ENCODE measurements at places on chromosomes 3 and 15.

DNA sequence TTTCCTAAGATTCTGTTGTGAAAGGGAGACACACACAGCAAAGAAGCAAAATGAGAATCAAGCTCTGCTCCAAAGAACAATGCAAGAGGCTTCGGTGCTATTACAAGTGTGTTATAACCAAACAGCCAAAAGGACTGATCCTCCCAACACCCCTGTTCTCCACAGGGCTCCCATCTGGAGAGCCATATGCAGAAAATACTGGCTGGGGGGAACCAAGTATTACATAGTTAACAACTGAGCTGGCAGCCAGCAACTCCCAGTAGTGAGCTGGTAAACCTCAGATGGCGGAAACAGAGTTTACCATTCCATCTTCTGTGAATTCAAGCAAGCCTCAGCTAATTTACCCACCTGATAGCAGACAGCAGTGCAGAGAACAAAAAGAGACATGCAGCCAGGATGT is 156.4 kb downstream of the NTRK3 start:
- DNase-seq = no peak

GRCh38 chr3:145869958-145870357 is 291.0 kb downstream of the PLOD2 start:
- DNase-seq = no peak

- DNase-seq = no peak
Observed at GRCh38 chr3:173273838-173274237, 123.7 kb upstream of the NLGN1 start.

GRCh38 chr15:31975830-31976229 is 54.5 kb upstream of the CHRNA7 start:
- no peak for DNase-seq

DNA sequence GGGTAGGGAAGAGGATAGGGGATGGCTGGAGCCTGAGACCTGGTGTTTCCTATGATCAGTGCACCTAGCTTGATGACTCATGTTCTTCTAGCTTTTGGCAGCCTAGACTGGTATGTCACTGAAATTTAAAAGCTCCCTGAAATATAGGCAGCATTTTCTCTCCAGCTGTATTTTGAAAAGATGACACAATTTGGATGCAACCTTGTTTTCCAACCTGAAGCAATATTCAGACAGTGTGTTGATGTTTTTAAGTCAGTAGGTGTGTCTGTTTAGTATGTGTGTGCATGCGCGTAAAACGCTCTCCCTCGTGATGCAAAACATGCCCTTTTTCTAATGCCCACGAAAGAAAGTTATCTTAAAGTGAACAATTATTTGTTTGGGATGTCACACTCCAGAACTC is 58.5 kb downstream of the RPL22L1 start:
- no peak for DNase-seq

GRCh38 chr3:157639756-157640426 is 136.7 kb upstream of the VEPH1 start:
- DNase-seq = no peak

DNA sequence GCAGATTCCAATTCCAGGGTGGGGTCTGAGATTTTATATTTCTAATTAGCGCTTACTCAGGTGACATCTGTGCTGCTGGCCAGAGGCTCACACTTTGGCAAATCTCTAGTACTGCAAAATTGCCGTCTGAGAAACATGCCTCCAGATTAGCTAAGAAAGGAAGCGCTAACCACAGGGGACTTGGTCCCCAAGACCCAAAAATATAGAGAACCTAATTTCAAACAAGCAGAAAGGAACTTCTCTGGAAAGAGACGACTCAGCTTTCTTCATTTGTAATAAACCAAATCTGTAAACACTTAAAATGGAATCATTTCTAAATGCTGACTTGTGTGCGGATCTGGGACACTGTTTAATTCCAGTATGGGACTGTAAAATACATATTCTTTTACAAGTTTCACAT is 55.7 kb downstream of the B3GNT5 start:
- DNase-seq = no peak

GRCh38 chr3:141938011-141938500 is 61.6 kb downstream of the ATP1B3 start:
- DNase-seq = no peak

GRCh38 chr3:161177991-161178390 is 43.1 kb upstream of the NMD3 start:
- no peak for DNase-seq

DNA sequence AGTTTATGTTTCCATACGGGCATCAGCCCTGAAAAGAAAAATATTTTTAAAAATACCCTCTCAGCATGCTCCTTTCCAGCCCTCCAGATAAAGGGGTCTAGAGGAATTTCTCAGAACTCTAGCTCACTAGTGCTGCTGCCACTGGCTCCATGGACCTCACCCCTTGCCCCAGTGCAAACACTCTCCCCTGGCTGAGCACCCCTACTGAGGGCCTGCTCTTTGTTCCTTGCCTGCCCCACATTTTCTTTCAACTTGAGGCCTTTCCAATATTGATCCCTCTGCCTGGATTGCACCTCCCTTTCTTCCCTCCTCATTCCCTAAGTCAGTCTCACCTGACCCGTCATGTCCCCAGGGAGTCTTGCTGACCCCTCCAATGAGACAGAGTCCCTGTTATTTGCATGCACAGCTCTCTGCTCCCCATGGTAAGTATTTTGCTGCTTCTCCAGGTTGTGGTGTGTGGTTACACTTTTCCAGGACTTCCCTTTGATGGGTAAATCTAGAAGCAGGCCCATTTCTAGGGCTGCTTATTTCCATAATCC is 196.5 kb downstream of the EPHB1 start:
- no peak for DNase-seq

DNA sequence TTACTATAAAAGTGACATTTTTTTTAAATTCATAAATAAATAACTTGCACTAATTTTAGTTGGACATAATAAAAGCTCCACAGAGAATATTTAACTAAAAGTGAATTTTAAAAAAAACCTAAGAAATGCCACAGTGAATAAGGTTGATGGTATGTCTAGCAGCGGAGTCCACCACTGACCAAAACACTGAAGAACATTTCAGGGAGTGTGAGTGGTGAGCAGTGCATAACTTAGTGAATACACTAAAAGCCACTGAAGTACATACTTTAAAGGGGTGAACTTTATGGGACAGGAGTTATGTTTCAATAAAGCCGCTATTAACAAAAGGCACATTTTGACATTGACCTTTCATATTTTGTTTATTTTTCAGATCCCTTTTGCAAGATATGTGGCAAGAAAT is 32.3 kb downstream of the SRP14 start:
- no peak for DNase-seq

- no peak for DNase-seq
Observed at GRCh38 chr15:90913398-90913944, 10.4 kb downstream of the MAN2A2 start.

- DNase-seq = peak; percentile 61
Observed at GRCh38 chr3:66822186-66823008, 175.7 kb upstream of the KBTBD8 start.

GRCh38 chr3:108153451-108153981 is 62.7 kb upstream of the CD47 start:
- peak; percentile 43 for DNase-seq

- no peak for DNase-seq
Observed at GRCh38 chr3:141429371-141430035, 57.3 kb upstream of the RASA2 start.

DNA sequence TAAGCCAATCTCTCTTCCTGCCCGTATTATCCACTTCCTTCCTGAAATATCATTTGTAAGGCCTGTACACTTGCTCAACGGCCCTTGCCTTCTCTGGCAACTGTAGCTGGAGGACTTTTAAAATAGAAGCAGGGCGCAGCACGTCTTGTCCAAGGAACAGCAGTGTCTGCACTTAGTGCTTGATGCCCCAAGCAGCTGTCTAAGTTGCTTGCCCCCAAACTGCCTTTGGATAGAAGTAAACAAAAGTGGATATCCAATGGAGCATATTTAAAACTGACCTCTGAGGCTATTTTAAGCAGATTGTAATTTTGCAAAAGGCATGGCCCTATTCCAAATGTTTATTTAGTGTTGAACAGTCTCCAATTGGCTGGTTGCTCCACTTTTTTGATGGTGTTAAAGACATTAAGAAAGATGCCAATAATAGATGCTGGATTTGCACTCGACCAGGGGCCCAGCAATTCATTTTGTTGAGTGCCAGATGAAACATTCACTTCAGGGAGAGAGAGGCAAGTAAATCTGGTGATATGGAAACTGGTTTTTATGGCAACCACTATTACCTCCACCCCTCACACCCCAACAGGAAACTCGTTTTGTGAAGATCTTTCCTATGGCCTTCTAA is 526.8 kb upstream of the TBL1XR1 start:
- DNase-seq = no peak

All from activated T-cell treated with anti-CD3 and anti-CD28 coated beads for 24 hours (primary cell).